CD4-positive, alpha-beta T cell treated with Interleukin-21 for 1 hour (primary cell): ENCODE measurements at places on chromosomes 2 and 18.

- DNase-seq = no peak
These were observed 15.7 kb upstream of the TTC21B start for GRCh38 chr2:165969227-165969626.

DNA sequence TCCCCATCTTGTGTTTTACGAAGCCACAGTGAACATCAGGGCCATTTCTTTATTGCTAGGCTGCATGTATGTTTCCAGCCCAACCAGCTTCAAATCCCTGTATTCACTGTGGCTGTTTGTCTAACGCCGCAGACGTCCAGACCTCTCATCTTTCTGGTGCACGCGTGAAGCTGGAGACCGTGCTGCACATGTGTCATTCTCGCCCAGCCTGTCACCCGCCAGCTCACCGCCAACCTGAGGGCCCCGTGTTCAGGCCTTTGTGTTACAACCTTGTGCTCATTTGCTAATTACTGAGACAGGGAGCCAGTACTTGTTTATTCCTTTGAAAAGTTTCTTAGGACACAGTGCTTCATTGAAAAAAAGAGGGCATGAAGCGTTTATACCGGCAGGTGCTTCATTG is 21.4 kb downstream of the SALL3 start:
- no peak for DNase-seq

DNA sequence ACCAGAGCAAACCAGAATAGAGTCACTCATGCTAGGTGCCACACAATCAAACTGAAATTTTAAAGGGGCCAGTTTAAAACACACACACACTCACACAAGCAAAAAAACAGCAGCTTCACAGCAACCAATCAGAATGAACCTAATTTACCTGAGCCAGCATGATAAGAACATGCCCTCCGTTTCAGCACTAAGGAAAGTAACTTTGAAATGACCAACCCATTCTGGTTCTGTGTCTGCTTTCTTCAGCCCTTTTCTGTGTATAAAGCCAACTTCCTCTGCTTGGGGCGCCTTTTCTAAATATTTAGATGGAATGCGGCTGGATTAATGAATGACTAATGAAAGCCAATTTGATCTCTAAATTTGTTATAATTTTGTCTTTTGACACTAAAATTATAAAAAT is 629.1 kb downstream of the ZEB2 start:
- no peak for DNase-seq

GRCh38 chr2:5353565-5353964 is 338.6 kb upstream of the SOX11 start:
- no peak for DNase-seq

GRCh38 chr18:60134806-60135205 is 235.0 kb downstream of the PMAIP1 start:
- no peak for DNase-seq

DNA sequence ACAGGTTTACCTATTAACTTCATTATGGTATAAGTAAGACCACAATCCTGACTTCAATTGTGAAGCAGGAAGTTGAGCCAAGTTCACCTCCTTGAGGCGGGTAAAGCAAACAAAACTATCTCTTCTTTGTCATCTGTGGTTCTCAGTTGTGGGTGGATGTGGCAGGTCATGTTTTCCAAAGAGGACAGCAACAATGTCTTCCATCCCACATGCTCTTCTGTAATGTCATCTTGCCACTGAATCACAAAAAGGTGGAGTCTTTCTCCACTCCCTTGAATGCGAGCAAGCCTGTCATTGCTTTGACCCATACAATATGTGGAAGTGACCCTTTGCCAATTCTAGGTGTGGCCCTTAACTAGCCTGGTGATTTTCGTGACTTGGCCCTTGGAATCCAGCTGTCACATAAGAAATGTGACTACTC is 98.7 kb downstream of the GRB14 start:
- no peak for DNase-seq

DNA sequence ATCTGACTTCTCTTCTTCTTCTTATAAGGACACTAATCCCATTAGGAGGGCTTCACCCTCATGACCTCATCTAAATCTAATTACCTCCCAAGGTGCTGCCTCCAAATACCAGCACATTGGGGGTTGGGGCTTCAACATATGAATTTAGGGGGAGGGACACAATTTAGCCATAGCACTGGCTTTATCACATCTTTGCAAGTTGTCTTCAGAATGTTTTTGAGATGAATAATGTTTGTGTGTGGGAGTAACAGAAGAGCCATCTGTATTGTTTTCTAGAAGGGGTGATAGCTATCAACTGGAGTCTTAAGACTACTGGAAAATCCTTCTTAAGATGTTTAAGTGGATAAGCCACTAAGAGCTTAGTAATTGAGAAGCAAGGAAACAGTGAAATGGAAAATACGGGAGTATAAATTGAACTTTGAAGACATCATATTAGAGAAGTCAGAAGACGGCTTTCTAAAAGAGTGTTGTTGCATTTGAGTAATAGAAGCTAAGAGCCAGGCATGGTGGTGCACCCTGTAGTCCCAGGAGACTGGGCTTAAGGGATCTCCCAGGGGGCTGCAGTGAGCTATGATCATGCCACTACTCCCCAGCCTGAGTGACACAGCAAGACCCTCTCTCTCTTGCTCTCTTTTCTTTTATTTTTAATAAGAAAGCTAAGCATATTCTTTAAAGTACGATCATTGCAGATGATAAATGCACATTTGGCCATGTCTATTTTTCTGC is 32.6 kb upstream of the B3GNT2 start:
- DNase-seq = no peak

GRCh38 chr2:86123328-86123925 is 17.4 kb downstream of the PTCD3 start:
- DNase-seq = no peak

- no peak for DNase-seq
These were observed 16.8 kb downstream of the KIF1A start for GRCh38 chr2:240803191-240803590.

GRCh38 chr18:74225193-74225840 is 66.4 kb downstream of the CYB5A start:
- no peak for DNase-seq

GRCh38 chr2:198653311-198653710 is 804.4 kb downstream of the SATB2 start:
- no peak for DNase-seq

- DNase-seq = no peak
These were observed 7.4 kb downstream of the DYSF start for GRCh38 chr2:71460595-71461303.

DNA sequence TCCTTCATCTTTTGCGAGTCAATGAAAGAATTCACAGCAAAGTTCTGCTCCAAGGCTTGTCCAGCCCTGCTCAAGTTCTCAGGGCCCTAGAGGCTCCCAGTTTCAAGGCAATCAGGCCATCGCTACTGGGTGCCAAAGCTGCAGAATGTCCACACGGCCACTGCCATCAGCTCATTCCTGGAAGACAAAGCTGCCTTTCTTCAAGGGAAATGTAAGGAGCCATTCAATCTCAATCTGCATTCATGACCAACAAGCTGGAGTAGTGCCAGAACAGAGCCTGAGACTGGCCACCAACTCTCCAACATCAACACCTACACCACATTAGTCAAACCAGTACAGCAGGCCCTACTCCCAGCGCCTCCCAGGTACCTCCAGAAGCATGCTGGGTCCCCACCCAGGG is 202.2 kb downstream of the TCF4 start:
- DNase-seq = no peak

- no peak for DNase-seq
These were observed 150.2 kb downstream of the FSHR start for GRCh38 chr2:49004036-49004626.

DNA sequence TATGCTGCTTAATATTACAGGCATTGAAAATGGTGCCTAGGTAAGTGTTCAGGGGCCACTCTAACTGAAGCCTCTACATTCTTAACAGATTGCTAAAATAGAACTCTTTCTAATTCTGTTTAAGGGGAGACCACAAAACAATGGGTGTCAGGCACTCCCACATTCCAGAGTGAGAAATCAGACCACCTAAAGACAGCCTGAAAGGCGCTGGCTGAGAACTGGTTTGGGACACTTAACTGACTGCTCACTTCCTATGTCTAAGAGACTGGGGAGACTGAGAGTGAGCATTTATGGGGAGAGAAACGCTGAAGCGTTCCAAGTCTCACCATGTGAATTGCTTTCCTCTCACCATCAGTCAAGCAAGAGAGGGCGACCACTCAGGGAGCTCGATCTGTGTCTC is 108.8 kb upstream of the ITGB6 start:
- no peak for DNase-seq

DNA sequence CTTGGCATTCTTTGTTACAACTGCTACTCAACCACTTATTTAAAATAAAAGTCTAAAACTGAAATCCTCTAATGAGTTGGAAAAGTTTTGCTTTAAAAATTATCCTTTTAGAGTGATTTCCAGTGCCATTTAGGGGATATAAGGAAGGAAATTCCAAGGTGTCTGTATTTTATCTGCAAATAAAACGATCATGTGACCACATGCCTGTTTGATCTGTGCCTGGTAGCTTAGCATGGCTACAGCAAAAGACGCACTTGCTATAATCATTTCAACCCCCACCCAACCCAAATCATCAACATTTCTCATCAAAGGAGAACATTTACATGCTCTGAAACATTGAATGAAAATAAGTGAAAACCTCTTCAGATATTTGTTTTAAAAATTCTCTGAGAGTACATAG is 615.1 kb downstream of the IRS1 start:
- DNase-seq = no peak

DNA sequence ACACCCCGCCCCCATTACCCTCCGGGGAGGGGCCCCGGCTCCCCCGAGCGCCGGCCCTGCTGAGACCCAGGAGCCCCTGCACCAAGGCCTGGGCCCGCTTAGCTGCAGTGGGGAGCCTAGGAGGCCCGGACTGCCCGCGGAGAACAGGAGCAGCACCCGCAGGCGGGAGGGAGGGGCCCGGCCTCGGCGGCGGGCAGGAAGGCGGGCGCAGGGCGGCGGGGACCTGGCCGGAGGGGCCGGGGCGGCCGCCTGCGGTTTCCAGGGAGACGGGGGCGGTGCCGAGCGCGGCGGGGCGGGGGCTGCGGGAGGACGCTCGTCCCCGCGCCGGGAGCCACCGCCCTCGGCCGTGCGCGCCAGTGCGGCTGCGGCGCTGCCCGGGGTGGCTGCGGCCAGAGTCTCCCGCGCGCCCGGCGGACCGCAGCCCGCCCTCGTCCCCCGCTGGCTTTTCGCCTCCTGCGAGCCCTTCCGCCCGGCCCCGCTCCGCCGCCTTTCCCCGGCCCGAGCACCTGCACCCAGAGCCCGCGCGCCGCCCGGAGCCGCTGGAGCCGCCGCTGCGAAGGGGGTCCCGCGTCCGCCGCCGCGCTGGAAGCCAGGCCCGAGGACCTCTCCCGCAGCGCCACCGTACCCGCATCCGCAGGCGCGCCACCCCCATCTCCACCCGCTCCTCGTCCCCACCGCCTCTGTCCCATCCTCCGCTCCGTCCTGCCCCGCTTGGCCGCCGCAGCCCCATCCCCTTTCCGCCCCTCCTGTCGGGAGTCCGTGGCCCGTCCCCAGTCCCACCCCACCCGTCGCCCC is 17.2 kb downstream of the GPC1 start:
- no peak for DNase-seq

DNA sequence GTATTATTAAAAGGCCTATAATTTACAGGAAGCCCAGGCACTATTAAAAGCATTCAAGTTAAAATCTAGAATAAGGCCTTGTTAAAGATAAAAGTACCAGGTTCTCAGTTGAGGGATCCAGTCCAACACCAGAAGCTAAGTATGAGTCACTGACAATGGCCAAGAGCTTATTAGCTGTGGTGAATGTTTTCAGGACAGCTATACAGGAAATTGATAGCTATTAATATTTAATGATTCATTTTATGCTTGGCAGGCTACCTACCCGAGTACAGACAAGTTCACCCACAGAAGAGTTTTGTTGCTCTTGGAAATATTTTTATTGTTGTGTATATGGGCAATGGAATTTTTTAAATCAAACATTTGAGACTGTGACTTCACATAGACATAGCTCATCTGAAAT is 729.6 kb upstream of the ZNF804A start:
- DNase-seq = no peak

- no peak for DNase-seq
These were observed 93.7 kb upstream of the HS6ST1 start for GRCh38 chr2:128412181-128412871.

GRCh38 chr2:109405873-109406272 is 207.9 kb downstream of the SEPTIN10 start:
- no peak for DNase-seq

- peak; percentile 43 for DNase-seq
These were observed 18.4 kb downstream of the PREPL start for GRCh38 chr2:44342854-44343253.

DNA sequence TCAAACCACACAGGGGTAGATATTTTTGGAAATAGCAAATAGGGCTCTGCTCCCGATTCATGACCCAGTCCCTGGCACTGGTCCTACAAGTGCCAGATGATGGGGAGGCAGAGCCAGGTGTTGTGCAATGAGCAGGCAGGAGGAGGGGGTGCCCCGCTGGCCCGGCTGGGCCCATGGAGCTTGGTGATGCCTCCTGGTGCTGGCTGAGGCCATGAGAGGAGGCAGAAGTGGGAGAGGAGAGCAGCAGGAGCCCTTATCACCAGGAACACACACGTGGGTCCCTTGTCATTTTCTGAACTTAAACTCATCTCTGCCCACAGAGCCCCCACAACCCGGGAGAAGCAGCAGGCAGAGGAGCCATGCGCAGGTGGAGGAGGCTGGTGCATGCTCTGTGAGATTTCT is 90.5 kb upstream of the MAPK4 start:
- no peak for DNase-seq

DNA sequence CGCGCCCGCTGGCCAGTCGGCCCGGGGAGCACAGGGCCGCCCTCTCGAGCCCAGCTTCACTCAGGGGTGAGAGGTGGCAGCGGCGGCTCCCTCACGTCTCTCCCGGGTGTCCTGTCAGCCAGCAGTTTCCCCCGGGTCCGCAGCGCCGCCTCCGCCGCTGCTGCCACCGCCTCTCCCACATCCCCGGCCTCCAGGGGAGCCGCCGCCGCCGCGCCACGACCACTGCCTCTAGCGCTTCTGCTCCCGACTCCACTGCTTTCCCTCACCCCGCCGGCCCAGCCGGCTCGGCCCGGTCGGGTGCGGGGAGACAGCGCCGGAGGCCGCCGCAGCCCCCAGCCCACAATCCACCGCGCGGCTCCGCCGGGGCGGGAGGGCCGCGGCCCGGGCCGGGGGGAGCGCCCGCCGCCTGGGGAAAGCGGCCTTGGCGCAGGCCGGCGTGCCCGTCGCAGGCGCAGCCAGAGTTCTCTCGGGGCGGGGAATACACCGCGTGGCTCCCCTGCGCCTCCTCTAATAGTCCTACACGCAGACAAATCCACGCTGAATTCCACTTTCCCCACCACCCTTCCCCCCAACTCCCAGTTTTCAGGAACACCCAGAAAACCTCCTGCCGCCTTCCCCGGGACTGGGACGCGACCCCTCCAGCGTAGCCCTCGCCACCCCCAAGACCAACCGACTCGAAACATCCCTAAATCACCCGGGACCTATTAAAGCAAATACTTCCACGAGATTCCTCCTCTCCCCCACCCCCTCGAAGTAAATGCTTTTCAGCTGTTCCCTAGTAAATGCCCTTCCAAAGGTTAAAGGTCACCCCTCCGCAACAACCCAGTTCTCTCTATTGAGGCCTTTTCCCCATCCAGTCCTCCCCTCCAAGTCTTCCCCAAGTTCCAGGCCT is at the start of gene VPS54:
Gene VPS54, minus strand, starts transcription at position 346 of the 892 bp plus-strand sequence. CDS start 35,429 bp downstream, outside the sequence.
- peak; percentile 57 for DNase-seq

- DNase-seq = peak; percentile 51
These were observed 106.3 kb downstream of the GYPC start for GRCh38 chr2:126761981-126762878.

GRCh38 chr2:229686122-229686919 is 28.0 kb downstream of the DNER start:
- no peak for DNase-seq

GRCh38 chr2:13572466-13572865 is 855.7 kb downstream of the TRIB2 start:
- no peak for DNase-seq

GRCh38 chr2:215835231-215835630 is 178.1 kb downstream of the MREG start:
- DNase-seq = no peak
